ENCODE measurements at places on chromosomes 11 and 22. TPM values are rescaled to one million over a fixed set of nuclear protein-coding genes. Genes with fewer than 3 reads are reported as not detected.

DNA sequence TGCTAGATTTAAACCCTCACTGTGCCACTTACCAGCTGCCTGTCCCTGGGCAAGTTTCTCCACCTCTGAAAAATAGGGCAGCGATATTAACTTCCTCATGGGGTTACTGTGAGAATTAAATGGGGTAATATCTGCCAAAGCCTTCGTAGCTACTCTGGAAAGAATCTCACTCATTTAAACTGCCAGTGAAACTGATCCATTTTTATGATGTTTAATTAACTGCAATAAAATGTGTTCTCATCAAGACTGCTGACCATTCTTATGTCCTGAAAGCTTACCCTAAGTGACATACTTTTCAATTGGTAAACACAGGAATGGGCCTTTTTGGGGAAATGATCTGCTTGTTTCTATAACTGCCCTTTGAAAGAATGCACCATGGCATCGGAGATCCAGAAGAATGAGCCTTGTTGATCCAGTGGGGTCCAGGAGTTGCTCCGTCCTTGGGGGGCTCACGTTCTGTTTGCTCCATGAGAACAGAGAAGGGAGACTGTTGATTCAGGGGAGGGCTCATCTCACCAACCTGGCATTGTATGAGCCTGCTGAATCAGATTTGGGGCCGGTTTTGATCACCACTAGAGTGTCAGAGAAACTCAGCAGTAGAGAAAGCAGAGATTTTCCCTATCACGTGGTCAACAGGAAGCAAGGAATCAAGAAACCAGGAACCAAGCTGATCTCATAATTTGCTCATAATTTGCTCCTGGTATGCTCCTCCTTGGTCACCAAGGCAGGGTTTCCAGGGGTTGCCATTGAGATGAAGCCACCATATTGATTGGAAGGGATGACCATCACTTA, 7.0 kb upstream of the CCDC86 start:
- H3K4me3 ChIP-seq, result no peak overlapping the region
- peak overlapping the region; percentile 76 for H3K27ac ChIP-seq
- DNase-seq, result no peak
- H3K36me3 ChIP-seq, result no peaks in the 10 kb centered on the region

DNA sequence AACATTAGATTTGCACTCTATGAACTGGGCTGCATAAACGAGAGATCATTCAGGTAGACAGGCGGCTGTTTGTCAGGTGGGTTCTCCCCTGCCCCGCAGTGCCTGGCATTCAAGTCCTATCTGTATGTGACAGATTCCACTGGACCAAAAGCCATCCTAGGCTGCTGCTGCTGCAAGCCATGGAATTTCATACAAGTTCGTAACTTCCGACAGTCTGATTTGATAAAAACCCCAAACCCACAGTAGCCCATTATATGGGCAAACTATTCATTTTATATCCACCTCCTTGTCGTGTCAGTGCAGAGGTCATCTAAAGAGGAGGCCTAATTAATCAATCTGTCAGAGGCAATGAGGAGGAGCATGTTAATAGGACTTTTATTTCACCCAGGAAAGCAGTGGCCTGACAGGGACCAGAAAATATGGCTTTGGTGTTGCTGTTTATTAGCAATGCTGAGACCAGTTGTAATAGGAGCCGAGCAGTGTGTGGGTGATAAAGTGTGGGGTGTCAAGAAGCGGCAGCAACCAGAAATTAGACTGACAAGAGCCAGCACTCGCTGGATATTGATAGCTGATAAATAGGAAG, 124.2 kb downstream of the ARL14EP start:
- no peak overlapping the region for H3K27ac ChIP-seq
- H3K27me3 ChIP-seq, result peaks cover 22% of the 10 kb centered on the region
- no peaks in the 10 kb centered on the region for H3K36me3 ChIP-seq
- no peaks in the 10 kb centered on the region for H3K4me1 ChIP-seq

- H3K27me3 ChIP-seq, result peaks cover 9% of the 10 kb centered on the region
- H3K27ac ChIP-seq, result no peak overlapping the region
- no peak for DNase-seq
- H3K4me1 ChIP-seq, result peaks cover 3% of the 10 kb centered on the region
- no peak overlapping the region for H3K4me3 ChIP-seq
Measured at GRCh38 chr11:64726867-64727530, 4.0 kb upstream of the NRXN2 start.

- no peaks in the 10 kb centered on the region for H3K4me1 ChIP-seq
- H3K27me3 ChIP-seq, result no peaks in the 10 kb centered on the region
- no peak within 1 kb of the TSS for H3K4me3 ChIP-seq
- H3K36me3 ChIP-seq, result no peaks in the 10 kb centered on the region
- no peak for DNase-seq
- H3K27ac ChIP-seq, result no peak within 1 kb of the TSS
Measured at GRCh38 chr22:17121233-17122195, at the start of gene TMEM121B. TMEM121B (minus strand) TSS chr22:17121360; CDS start chr22:17121127, 233 bp downstream.

DNA sequence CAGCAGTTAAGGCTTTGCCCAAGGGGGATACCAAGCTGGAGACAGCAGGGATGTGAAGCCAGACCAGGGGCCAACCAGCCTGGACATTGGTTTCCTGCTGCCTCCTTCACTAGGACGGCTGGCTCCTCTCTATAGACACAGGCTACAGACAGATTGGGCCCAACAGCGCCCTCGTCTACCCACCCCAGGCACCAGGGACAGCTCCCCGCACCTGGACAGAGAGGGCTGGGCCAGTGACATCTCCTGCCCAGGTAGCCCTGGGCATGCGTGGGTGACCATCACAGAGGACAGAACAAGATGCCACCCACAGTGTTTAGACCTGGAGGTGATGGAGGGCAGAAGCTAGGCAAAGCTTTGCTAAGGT, 1.2 kb downstream of the DKK3 start:
- H3K4me3 ChIP-seq, result no peak overlapping the region
- H3K27ac ChIP-seq, result no peak overlapping the region
- no peaks in the 10 kb centered on the region for H3K36me3 ChIP-seq
- H3K4me1 ChIP-seq, result peaks cover 10% of the 10 kb centered on the region
- H3K27me3 ChIP-seq, result no peaks in the 10 kb centered on the region
- no peak for DNase-seq

DNA sequence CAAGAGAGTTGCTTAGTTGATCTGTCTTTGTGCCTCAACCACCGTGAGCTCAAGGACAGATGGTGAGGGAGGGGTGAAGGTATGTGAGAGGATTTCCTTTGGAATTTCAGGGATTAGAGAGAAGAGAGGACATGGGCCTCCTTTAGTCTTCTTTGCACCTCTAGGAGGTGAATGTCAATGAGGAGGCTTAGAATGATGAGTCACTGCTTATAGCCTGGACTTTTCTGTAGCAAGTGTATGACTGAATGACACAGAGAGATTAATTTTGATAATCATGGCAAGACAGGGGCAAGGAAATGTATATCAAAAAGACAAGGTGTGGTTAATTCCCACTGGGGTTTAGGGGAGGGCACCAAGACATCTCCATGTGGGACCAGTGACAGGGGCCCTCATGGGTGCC, 947.3 kb upstream of the TENM4 start:
- H3K27me3 ChIP-seq, result no peaks in the 10 kb centered on the region
- peak; percentile 9 for DNase-seq
- no peaks in the 10 kb centered on the region for H3K4me1 ChIP-seq
- H3K4me3 ChIP-seq, result no peak overlapping the region

DNA sequence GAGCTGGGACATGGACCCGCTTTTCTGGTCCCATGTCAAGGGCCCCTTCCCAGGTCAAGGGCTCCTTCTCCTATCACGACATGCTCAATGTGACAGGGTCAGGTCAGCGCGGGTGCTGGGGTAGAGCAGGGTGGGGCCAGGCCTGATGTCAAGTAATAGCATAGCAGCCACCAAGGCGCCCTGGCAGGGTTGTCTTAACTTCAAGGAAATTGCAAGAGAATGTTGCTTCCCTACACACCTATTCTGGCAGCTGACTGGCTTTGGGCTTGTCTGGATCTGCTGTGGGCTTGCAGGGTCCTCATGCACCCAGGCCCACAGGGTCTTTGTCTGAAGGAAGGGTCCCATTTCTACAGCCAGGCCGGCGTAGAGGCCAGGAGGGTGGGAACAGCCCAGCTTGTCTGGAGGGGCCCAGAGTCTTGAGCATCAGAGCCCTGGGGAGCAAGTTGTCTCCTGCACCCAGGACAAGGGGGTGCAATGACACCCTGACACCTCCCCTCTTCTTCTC, 71.4 kb downstream of the BUD13 start:
- no peak overlapping the region for H3K27ac ChIP-seq
- peaks cover 15% of the 10 kb centered on the region for H3K4me1 ChIP-seq
- no peaks in the 10 kb centered on the region for H3K27me3 ChIP-seq
- no peak for DNase-seq
- no peaks in the 10 kb centered on the region for H3K36me3 ChIP-seq

DNA sequence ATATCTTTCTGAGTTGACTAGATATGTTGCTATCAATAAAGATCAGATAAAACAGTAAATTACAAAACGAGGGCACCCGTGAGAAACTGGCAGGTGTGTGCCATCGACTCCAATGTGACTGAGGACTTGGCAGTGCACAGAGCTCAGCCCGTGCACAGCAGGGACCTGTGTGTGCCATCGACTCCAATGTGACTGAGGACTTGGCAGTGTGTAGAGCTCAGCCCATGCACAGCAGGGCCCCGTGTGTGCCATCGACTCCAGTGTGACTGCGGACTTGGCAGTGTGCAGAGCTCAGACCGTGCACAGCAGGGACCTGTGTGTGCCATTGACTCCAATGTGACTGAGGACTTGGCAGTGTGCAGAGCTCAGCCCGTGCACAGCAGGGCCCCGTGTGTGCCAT, 347.2 kb upstream of the B3GAT1 start:
- peaks cover 12% of the 10 kb centered on the region for H3K4me1 ChIP-seq
- H3K27ac ChIP-seq, result no peak overlapping the region
- H3K27me3 ChIP-seq, result no peaks in the 10 kb centered on the region
- H3K4me3 ChIP-seq, result no peak overlapping the region
- no peaks in the 10 kb centered on the region for H3K36me3 ChIP-seq
- DNase-seq, result no peak

DNA sequence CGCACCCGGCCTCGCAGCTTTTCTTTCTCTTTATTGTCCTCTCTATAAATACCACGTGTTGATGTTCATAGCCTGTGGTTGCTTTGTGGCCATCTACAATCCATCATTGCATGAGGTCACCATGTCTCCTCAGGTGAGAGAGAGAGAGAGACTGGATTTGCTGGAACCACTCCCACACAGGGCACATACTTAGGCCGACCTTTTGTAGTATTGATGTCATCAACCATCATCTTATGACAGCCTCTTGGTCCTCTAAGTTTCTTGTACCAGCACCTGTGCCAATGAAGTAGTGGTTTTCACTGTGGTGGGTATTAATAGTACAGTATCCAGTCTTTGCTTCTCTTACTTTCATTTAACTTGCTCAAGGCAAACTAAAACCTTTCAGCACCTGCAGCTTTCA, 22.8 kb upstream of the P2RY6 start:
- no peak overlapping the region for H3K27ac ChIP-seq
- H3K27me3 ChIP-seq, result no peaks in the 10 kb centered on the region
- H3K4me3 ChIP-seq, result no peak overlapping the region
- peak; percentile 33 for DNase-seq
- no peaks in the 10 kb centered on the region for H3K4me1 ChIP-seq
- no peaks in the 10 kb centered on the region for H3K36me3 ChIP-seq

- no peaks in the 10 kb centered on the region for H3K4me1 ChIP-seq
- H3K4me3 ChIP-seq, result no peak overlapping the region
- H3K27me3 ChIP-seq, result no peaks in the 10 kb centered on the region
- no peak for DNase-seq
Measured at GRCh38 chr11:123575441-123575840, 79.0 kb downstream of the SCN3B start.

GRCh38 chr11:68446046-68446725, 14.4 kb upstream of the PPP6R3 start:
- H3K27ac ChIP-seq, result no peak overlapping the region
- no peaks in the 10 kb centered on the region for H3K27me3 ChIP-seq
- no peaks in the 10 kb centered on the region for H3K4me1 ChIP-seq
- H3K36me3 ChIP-seq, result peaks cover 24% of the 10 kb centered on the region

DNA sequence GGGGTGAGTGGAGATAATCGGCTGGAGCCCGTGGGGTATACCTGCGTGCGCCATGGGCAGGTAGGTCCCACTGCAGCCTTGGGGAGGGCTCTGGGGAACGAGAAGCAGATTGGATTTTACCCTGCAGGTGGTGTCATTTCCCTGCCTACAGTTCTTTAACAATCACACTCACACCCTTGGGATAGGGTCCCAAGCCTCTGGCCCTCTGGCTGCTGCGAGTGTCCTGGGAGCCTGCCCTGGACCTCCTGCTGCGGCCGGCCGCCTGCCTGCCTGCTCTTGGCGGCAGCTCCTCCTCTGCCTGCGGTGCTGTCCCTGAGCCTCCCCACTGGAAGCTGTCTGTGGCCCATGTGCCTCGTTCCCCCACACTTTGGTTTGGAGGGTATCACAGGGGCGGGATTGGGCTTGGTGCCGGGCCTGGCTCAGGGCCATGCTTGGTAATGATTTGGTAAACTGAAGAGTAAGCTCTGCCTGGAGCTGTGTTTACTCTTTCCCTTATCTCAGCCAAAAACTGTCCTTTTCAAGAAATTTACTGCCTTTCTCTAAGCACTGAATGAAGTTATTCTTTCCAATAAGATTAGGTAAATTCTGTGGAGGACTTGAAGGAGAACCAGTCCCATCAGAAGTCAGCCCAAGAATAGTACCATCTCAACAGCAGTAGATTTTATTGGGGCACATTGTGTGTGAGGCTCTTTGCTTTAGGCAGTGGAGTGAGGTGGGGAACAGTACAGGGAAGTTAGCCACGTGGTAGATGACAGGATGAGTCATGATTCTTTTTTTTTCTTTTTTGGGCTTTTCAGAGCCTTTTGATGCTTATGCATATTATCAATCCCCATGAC, 53.7 kb downstream of the TBC1D22A start:
- no peaks in the 10 kb centered on the region for H3K36me3 ChIP-seq
- peak overlapping the region; percentile 60 for H3K27ac ChIP-seq
- peaks cover 13% of the 10 kb centered on the region for H3K4me1 ChIP-seq
- no peaks in the 10 kb centered on the region for H3K27me3 ChIP-seq

- H3K4me3 ChIP-seq, result no peak overlapping the region
- peaks cover 46% of the 10 kb centered on the region for H3K36me3 ChIP-seq
- no peak for DNase-seq
- H3K4me1 ChIP-seq, result peaks cover 21% of the 10 kb centered on the region
- no peak overlapping the region for H3K27ac ChIP-seq
Measured at GRCh38 chr11:88308576-88308975, 29.0 kb downstream of the CTSC start.

DNA sequence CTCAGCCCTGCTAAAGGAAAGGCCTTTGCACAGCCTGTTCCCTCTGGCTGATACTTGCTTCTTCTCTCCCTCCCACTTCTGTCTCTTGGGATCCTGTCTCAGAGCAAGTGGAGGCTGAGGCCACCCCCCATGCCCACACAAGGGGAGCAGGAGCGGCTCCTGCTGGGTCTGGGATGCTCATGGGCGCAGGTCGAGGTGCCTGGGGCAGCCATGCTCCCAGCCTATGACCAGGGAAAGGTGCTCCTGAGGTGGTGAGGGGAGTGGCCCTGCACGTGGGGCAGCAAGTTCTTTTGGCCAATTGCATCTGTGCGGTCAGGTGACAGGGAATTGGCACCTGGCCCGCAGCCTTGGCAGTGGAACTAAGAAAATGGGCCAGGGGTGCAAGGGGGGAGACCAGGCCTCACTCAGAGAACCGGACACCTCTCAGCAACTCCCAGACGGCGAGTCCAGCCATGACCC, 1.5 kb downstream of the MAPK11 start:
- DNase-seq, result no peak
- H3K27me3 ChIP-seq, result no peaks in the 10 kb centered on the region
- no peak overlapping the region for H3K27ac ChIP-seq
- no peaks in the 10 kb centered on the region for H3K36me3 ChIP-seq
- no peak overlapping the region for H3K4me3 ChIP-seq
- peaks cover 11% of the 10 kb centered on the region for H3K4me1 ChIP-seq

OR2AT4 gene
- total RNA-seq, result not detected

RASL10A gene
- total RNA-seq, result not detected

TMPRSS13 gene
- total RNA-seq, result 2.2 TPM

SLC22A9 gene
- not detected for total RNA-seq

MS4A6E gene
- total RNA-seq, result not detected

CASP5 gene
- total RNA-seq, result not detected

ME3 gene
- total RNA-seq, result 80.8 TPM

PGA5 gene
- not detected for total RNA-seq

SORL1 gene
- total RNA-seq, result 74.5 TPM

CRYBA4 gene
- total RNA-seq, result not detected

TSPAN32 gene
- not detected for total RNA-seq

MAPK1 gene
- total RNA-seq, result 32.8 TPM

All from PC-3 (cell line).